ENCODE measurements at places on chromosomes 11 and 22.

DNA sequence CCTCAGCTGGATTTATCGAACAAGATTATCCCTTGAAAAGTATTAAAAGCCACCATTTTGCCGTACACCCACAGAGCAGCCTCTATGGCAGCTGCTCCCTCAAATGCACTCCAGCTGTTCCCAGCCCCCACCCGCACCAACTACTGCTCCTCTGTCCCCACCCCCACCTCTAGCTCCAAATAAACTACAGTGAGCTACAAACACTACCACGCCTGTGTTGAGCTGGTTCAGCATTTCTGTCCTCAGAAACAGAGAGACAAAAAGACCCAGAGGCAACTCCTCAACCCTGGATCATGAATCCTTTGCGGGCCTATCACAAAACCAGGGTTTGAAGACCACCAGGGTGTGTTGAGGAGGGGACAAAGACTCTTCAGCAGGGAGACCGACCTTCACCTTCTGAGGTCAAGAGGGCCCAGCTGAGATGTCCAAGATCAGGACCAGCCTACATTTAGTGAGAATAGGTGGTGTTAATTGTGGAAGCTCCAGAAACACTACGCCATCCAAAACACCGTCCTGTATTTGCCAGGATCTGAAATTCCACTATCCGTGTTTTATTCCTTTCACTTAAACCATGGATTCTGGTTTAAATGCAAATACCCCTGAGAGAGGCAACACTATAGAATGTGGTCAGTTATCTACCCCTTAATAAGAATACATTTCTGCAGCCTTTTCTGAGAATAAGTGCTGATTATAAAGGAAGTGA, 195.9 kb downstream of the DSCAML1 start:
- no peak overlapping the region for H3K4me3 ChIP-seq
- H3K4me1 ChIP-seq = no peaks in the 10 kb centered on the region
- no peak overlapping the region for H3K27ac ChIP-seq
- no peaks in the 10 kb centered on the region for H3K27me3 ChIP-seq

- peaks cover 25% of the 10 kb centered on the region for H3K4me1 ChIP-seq
- no peaks in the 10 kb centered on the region for H3K27me3 ChIP-seq
- DNase-seq = no peak
- peak overlapping the region; percentile 19 for H3K27ac ChIP-seq
- H3K36me3 ChIP-seq = no peaks in the 10 kb centered on the region
Observed at GRCh38 chr11:69131644-69132300, 24.0 kb upstream of the SMIM38 start.

DNA sequence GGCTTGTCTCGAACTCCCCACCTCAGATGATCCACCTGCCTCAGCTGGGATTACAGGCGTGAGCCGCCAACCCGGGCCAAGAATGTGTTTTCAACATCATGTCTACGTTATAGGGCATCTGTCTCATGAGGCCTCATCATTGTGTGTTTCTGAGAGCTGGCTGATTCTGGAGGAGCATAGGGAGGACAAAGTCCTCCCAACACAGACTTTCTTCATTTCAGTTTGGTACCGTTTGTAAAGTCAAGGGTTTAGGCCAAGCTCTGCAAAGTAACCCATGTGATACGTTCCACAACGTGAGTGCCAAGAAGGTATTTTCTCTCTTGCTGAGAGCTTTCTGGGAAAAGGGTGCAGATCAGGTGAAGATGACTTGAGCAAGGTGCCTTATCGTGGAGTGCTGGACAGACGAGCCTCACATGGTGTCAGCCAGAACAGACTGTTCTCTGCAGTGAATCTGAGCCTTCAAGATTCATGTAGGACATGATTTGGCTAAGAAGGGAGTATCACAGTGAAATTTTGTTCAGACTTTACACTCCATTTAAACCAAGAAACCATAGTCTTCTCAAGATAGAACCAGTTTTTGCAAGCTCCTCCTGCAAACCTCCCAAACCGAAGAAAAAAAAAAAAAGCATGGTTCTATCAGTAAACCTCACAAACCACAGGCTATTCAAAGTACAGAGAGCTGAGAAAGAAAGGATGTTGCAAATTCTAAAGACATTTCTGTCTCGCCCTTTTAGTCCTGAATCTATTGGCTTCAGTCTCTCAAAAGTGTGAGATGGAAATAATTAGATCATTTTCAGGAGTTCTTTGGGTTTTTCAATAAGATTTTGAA, 71.7 kb downstream of the DBX1 start:
- DNase-seq = no peak
- H3K27ac ChIP-seq = no peak overlapping the region
- H3K36me3 ChIP-seq = peaks cover 88% of the 10 kb centered on the region
- H3K27me3 ChIP-seq = no peaks in the 10 kb centered on the region

DNA sequence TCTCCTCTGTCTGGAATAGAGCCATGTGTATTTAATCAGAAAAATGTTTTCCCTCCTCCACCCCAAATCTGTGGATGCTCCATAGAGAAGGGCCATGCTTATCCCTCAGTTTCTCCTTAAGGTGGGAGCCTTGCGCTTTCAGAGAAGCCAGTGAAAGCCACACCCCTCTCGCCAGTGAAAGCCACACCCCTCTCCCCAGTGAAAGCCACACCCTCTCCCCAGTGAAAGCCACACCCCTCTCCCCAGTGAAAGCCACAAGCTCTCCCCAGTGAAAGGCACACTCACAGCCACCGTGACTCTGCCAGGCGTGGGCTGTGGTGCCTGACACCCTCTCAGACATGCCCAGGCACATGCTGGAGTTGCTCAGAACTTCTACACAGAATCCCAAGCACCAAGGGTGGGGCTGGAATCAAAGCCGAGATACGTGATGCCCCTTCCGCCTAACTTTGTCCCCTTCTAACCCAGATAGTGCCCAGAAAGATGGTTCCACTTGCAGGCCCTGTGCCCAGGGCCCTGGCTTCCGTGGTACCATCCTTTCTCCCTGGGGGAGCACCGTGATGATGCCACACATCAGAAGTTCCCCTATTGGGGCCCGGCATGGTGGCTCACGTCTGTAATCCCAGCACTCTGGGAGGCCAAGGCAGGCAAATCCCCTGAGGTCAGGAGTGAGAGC, 16.5 kb upstream of the PRR5 start:
- no peaks in the 10 kb centered on the region for H3K27me3 ChIP-seq
- peak overlapping the region; percentile 83 for H3K27ac ChIP-seq
- DNase-seq = no peak
- H3K4me3 ChIP-seq = no peak overlapping the region

DNA sequence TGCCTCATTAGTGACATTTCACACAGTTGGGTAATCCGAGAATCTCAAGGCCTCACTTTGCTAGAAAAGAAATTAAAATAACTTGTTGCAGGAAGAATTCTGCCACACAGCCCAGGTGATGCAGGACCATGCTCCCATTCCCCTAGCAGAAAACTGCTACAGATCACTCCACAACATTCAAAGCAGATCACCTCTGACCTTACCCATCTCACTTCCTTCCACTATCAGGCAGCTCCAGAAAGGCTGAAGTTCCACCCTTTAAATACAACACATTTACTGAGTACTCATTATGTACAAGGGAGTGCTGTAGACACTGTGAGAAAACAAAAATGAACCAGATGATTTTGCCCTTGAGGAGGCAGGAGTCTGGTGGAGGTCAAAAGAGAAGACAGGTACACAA, 231.0 kb downstream of the TTC28 start:
- no peaks in the 10 kb centered on the region for H3K36me3 ChIP-seq
- H3K27ac ChIP-seq = no peak overlapping the region
- no peaks in the 10 kb centered on the region for H3K27me3 ChIP-seq
- no peak overlapping the region for H3K4me3 ChIP-seq
- peaks cover 14% of the 10 kb centered on the region for H3K4me1 ChIP-seq

- no peaks in the 10 kb centered on the region for H3K36me3 ChIP-seq
- no peak overlapping the region for H3K4me3 ChIP-seq
- H3K4me1 ChIP-seq = no peaks in the 10 kb centered on the region
Observed at GRCh38 chr11:133263332-133263731, 269.0 kb downstream of the OPCML start.

DNA sequence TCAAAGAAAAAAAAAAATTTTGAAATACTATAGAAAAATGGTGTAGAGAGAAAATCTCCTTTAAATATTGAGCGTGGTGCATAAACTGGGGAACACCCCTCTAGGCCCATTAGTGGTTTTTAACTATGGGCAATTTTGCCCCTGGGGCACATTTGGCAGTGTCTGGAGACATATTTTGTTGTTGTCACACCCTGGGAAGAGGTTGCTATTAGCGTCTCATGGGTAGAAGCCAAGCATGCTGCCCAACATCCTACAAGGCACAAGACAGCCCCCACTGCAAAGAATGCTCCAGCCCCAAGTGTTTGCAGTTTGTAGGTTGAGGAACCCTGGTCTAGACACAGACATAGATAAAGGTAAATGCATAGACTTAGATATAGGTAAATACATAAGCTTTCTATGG, 92.6 kb downstream of the KIAA1671 start:
- H3K36me3 ChIP-seq = no peaks in the 10 kb centered on the region
- no peak for DNase-seq
- no peaks in the 10 kb centered on the region for H3K27me3 ChIP-seq
- peaks cover 16% of the 10 kb centered on the region for H3K4me1 ChIP-seq
- H3K27ac ChIP-seq = no peak overlapping the region
- H3K4me3 ChIP-seq = no peak overlapping the region

- H3K4me3 ChIP-seq = no peak overlapping the region
- H3K27me3 ChIP-seq = no peaks in the 10 kb centered on the region
- H3K27ac ChIP-seq = no peak overlapping the region
- no peak for DNase-seq
Observed at GRCh38 chr22:25654676-25655075, 87.3 kb upstream of the MYO18B start.

- H3K4me1 ChIP-seq = no peaks in the 10 kb centered on the region
- no peak overlapping the region for H3K4me3 ChIP-seq
- H3K27me3 ChIP-seq = no peaks in the 10 kb centered on the region
- H3K27ac ChIP-seq = no peak overlapping the region
Observed at GRCh38 chr11:104852811-104853210, 45.4 kb downstream of the CASP12 start.

GRCh38 chr11:13923716-13924650, 38.5 kb upstream of the SPON1 start:
- H3K27ac ChIP-seq = peak overlapping the region; percentile 14
- DNase-seq = no peak
- H3K27me3 ChIP-seq = peaks cover 13% of the 10 kb centered on the region
- peaks cover 4% of the 10 kb centered on the region for H3K4me1 ChIP-seq
- H3K4me3 ChIP-seq = no peak overlapping the region
- no peaks in the 10 kb centered on the region for H3K36me3 ChIP-seq

- DNase-seq = no peak
- H3K4me1 ChIP-seq = peaks cover 6% of the 10 kb centered on the region
- peak overlapping the region; percentile 93 for H3K27ac ChIP-seq
- H3K36me3 ChIP-seq = no peaks in the 10 kb centered on the region
- H3K27me3 ChIP-seq = no peaks in the 10 kb centered on the region
- peak overlapping the region; percentile 81 for H3K4me3 ChIP-seq
Observed at GRCh38 chr11:13463779-13464290, 813 bp upstream of the BTBD10 start.

DNA sequence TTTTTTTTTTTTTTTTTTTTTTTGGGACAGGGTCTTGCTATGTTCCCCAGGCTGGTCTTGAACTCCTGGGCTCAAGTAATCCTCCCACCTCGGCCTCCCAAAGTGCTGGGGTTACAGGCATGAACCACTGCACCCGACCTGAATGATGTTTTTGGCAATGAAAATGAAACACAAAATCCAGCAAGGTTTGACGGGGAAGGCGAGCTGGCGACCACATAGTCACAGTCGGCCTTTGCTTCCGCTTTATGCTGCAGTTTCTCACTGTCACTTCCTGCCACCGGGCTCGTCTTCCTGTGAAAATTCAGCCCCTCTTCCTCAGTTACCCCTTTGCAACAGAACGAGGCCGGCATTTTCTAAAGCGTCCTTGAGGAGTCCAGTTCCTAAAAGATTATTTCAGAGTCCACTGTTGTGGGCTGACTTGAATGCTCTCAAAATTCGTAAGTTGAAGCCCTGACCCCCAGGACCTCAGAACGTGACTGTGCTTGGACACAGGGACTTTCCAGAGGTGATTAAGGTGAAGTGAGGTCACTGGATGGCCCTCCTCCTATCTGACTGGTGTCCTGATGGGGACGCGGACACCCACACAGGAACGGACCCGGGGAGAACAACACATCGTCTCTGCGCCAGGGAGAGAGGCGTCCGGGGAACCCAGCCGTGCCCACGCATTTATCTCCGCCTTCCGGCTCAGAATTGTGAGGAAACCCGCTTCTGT, 2.9 kb upstream of the BID start:
- DNase-seq = no peak
- H3K4me1 ChIP-seq = peaks cover 29% of the 10 kb centered on the region
- peak overlapping the region; percentile 48 for H3K27ac ChIP-seq
- no peaks in the 10 kb centered on the region for H3K36me3 ChIP-seq

DNA sequence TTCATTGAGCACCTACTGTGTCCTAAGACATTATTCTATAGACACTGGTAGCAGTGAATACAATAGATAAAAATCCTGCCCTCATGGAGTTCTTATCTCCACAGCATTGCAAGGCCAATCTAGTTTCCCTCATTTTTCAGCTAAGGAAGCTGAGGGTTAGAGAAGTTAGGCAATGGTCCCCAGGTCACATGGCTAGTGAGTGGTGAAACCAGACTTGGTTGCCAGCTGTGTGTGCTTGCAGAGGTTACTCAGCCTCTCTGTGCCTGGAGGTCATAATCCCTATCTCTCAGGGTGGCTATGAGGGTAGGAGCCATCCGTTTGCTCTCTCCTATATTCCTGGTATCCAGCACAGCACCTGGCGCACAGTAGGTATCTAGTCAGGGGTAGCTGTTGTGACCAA, 147.7 kb upstream of the SEZ6L start:
- H3K27ac ChIP-seq = no peak overlapping the region
- H3K27me3 ChIP-seq = peaks cover 4% of the 10 kb centered on the region
- no peaks in the 10 kb centered on the region for H3K4me1 ChIP-seq

DNA sequence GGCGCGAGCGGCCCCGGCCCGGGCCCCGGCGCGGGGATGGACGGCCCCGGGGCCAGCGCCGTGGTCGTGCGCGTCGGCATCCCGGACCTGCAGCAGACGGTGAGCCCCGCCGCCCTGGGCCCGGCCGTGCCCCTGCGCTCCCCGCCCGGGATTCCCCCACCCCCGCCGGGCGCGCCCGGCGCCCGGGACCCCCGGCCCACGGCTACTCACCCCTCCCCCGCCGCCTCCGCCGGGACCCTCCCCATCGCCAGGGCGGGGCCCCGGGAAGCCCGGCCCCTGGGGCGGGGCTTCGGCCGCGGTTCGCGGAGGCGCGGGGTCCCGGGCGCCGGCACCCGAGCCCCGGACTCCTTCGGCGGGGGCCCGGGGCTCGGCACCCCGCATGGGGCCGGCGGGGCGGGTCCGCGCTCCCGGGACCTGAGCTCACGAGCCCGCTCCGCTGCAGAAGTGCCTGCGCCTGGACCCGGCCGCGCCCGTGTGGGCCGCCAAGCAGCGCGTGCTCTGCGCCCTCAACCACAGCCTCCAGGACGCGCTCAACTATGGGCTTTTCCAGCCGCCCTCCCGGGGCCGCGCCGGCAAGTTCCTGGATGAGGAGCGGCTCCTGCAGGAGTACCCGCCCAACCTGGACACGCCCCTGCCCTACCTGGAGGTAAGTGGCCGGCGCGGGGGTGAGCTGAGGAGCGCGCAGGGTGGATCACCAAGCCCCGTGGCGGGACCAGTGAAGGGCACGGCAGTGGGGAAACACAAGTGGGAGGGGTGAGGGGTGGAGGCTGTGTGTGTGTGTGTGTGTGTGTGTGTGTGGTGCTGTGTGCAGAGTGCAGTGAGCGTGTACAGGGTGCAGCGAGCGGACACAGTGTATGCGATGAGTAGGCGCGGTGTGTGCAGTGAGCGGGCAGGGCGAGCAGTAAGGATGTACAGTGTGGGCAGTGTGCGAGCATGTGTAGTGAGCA, 2.3 kb downstream of the SHANK3 start:
- peak overlapping the region; percentile 87 for H3K27ac ChIP-seq
- peaks cover 55% of the 10 kb centered on the region for H3K4me1 ChIP-seq
- peaks cover 7% of the 10 kb centered on the region for H3K27me3 ChIP-seq
- peak overlapping the region; percentile 59 for H3K4me3 ChIP-seq
- no peaks in the 10 kb centered on the region for H3K36me3 ChIP-seq

Measured in esophagus squamous epithelium (tissue), 5 donors.